ENCODE measurements at places on chromosomes 5 and 9. TPM values are rescaled to one million over a fixed set of nuclear protein-coding genes. Genes with fewer than 3 reads are reported as not detected.

CER1 gene
- not detected for total RNA-seq

FAXDC2 gene
- total RNA-seq = 2.5 TPM

SYNPO gene
- total RNA-seq = 195 TPM

- no peak for DNase-seq
Observed at GRCh38 chr9:4344946-4345345, 45.1 kb upstream of the GLIS3 start.

DNA sequence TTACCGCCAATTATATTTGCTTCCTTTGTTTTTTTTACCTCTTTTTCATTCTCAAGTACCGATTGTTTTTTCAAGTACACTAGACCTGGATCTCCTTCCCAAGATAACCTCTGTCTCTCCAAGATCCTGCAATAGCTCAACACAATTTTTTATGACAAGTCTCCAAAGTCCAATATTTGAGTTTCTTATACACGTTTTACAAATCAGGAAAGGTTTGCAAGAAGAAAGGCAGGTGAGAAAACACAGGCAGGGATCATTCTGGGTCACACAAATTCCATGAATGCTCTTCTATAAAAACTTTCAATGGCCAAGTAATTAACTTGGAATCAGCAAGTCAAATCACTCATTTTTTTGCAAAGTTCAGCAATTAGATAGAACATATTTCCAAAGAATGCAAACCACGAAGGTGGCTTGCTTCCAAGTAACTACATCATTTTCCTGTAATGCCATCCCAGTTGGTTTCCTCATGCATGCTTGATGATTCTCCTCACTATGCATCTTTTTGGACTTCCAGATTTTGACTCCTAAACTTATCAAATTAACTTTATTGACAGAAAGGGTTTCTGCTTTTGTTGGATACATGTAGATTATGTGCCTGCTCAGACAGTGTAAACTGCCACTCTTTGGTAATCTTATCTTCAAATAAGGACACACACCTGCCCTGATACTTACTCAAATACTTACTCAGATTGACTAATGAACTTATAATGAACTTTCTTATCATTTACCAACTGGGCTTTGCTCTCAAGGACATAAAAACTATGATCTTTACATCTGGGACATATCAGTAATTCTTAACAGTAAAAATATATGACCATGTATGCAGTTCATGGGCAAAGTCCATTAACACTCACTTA, 24.7 kb upstream of the IFNE start:
- DNase-seq = no peak

DNA sequence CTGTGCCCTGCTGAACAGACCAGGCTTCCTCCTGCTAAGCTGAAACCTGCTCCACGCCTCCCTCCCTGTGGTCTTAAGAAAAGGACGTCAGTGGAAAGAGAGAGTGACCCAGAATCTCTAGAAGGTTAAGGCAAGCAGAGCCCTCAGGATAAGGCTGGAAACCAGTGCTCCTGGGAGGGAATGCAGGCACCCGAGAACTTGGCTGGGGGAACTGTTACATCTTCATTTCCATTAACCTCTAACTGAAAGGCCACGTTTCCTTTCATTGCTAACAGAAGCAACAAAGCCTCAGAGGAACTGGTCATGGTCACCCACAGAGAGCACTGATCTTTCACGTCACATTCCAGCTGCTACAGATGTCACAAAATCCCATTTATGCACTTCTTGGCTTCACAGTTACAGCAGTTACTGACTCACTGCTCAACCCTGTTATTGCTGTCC, 26.1 kb upstream of the AKNA start:
- DNase-seq = no peak

DNA sequence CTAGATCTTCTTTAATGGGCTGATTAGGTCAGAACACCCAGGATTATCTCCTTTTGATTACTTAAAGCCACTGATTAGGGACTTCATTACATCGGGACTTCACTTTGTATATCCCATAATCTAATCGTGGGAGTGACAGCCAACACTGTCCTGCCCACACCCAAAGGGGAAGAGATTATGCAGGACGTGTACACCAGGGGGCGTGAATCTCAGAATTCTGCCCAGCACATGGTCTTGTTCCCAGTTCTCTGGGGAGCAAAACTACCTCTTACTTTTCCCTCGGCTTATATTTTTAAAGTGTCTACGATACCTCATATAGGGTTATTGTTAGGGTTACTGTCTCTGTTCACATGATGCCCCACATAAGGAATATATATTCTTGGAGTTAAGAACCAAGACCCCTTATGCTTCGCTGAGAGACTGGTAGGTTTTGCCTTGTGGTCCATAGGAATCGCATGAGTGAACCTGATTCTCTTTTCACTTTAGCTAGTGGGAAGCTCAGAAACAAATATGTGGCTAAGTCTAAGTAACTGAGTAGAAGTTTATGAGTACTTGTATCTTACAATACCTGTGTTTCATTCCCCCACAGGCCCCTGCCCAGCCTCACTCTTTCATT, 192.7 kb downstream of the GNA14 start:
- DNase-seq = no peak

DNA sequence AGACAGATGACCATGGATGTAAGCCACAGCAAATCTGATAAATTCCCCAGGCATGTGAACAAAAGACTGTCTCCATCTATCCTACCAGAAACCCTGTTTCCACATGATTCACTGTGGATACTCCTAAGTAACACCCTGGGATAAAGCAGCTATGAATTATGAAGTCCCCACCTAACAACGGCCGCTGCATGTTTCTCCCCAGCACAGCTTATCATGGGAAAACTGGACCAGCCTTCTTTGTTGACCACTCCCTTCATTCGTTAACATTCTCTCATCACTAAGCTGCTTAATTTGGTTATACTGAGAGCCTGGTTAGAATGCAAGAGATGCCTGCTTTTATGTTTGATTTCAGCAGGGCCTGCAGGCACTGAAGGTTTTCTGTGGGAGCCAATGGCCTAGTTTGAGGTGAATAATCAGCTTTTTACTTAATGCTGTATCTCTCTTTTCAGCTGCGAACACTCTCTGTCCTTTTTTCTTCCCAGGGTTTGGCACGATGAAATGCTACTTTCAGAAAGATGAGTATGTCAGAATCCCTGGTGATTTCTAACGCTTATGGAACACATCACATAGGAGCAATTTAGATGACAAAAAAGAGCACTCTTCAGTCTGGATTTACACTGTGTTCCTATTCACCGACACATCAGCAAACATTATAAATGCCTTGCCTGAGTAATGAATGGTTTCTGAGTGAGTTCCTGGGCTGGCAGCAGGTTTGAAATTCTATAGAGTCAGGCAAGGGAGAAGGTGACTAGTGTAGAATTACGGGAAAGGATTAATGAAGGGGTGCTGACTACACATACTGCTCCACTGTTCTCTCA, 318.4 kb upstream of the ZNF608 start:
- DNase-seq = no peak

GRCh38 chr5:154520861-154521453, 42.9 kb upstream of the HAND1 start:
- no peak for DNase-seq

GRCh38 chr9:33795819-33796218, 458 bp downstream of the PRSS3 start:
- DNase-seq = no peak

DNA sequence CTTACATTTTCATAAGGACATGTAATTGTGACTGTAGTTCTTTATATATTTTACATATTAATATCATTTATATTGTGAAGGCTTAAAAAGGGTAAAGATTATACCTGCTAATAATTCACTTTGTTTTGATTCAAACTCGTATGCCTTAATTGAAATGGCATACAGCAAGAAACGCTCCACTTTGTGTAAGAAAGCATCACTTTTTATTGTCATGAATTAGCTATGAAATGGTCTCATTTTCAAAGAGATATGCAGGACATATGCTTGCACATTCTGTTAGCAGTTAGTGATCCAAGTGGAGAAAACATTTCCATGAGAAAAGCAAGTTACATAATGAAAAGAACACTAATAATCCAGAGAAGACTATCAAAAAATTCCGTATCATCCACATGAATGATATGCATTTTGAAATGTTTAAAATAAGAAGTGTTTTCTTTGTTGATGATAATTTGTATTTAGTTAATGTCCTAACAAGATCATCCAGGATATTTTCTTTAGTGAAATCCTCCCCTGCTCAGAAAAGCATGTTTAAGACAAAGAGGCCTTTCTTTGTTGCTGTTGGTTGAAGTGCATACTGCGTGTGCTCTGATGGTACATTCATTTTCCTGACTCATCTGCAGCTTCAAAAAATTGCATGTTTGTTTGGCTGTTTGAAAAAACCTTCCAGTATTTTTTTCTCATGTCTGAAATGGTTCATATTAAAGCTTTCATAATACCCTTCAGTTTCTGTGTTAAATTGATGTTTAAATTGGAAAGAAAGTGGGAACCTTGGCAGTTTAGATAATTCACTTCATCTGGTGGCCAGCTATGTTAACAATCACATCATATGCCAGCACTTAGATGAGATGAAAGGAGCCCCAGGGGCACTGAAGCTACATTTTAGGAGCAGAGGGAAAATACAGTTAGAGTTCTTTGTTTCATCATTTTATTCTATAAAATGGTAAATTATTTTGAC, 242.2 kb downstream of the CSNK1G3 start:
- no peak for DNase-seq
